Astrocyte of the cerebellum (primary cell): ENCODE measurements at places on chromosomes 7 and 10.

- no peak for DNase-seq
Observed at GRCh38 chr7:52691257-52691656, 344.2 kb upstream of the POM121L12 start.

GRCh38 chr10:45438466-45439090, 64.6 kb downstream of the ALOX5 start:
- DNase-seq: no peak

DNA sequence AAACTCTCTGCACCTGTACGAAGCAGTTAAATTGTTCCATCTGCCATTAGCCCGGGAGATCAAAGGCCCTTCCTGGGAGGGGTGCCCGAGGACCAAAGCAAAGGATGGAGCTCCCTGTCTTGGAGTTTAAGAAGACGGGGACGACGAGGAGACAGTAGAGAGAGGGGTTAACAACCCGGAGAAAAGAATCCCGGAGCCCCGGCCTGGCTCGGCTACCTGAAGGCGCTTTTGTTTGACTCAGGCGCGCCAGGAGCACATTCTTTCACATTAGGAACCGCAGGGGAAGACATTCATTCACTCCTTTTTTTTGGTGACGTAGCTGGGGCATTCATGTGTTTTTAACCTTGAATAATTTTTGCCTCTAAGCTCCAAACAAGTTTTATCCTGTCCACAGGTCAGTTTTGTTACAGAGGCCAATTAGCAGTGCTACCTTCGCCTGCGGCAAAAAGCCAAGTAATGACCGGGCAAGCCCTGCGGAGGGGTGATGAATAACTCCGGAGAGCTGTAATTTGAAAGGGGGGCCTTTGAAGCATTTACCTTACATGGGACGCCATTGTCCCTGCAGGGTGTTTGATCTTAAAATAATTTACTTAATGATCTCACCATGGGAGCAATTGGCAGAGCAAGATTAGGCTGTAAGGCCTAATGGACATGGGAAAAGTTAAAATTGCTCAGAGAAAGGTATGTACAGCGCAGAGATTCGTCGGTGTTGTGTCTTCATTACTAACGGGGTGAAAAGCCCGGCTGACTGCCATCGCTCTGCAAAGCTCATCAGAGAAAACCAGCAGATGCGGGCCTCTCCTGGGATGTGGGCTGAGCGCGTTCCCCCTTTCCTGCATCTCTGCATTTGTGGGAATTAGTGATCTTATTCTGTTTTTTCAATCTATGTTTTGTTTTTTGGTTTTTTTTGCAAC, 258.0 kb upstream of the SP4 start:
- no peak for DNase-seq

DNA sequence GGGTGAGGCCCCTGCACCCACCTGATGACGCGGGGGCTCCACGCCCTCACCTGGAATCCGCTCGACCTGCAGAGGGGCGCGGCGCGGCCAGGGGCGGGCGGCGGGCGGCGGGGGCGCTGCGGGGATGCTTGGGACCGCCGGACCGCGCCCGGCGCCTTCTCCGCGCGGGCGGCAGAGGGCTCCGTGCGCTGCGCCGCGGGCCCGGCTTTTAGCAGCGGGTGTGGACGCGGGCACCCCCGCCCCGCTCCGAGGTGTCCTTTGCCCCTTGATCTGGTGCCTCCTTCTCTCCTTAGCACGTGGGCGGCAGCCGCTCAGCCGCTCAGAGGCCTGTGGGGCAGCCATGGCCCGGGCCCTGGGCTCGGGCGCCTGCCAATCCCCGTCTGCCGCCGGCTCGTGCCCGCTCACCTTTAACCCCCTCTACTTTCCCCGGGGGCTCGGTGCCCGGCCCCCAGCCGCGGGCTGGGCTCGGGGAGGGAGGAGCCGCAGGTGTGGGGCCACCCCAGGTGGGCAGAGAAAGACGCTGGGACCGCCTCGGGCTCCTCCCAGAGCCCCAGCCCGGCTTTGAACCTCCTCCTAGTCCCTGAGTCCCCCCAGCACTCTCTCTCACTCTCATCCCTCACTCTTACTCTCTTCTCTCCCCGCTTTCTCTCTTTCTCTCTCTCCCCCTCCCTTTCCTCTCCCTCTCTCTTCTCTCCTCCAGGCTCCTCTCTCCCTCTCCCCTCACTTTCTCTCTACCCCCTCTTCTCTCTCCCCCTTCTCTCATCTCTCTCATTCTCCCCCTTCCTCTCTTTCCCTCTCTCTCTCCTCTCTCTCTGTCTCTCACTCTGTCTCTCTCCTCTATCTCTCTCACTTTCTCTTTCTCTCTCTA, 19.7 kb upstream of the VPS37D start:
- DNase-seq: no peak

DNA sequence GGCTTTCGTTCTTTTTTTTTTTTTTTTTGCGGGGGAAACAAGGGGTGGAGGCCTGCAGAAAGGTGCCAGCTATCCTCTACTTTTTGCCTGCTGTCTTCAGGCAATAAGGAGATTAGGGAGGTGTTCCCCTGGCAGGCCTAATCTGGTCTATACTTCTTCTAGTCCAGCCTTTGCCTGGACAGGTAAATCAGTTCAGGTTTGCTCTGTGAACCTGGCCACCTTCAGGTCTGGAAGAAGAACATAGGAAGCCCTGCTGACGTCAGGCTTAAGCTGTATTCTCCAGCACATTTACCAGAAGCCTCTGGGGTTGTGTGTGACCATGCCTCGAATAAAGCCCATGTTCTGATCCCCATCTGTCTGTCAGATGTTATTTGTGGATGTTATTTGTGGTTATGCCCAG, 115.4 kb downstream of the SDK1 start:
- DNase-seq: no peak

- no peak for DNase-seq
Observed at GRCh38 chr7:27605689-27606269, 56.9 kb downstream of the HIBADH start.

GRCh38 chr7:100485471-100485876, 1.7 kb downstream of the NYAP1 start:
- no peak for DNase-seq

DNA sequence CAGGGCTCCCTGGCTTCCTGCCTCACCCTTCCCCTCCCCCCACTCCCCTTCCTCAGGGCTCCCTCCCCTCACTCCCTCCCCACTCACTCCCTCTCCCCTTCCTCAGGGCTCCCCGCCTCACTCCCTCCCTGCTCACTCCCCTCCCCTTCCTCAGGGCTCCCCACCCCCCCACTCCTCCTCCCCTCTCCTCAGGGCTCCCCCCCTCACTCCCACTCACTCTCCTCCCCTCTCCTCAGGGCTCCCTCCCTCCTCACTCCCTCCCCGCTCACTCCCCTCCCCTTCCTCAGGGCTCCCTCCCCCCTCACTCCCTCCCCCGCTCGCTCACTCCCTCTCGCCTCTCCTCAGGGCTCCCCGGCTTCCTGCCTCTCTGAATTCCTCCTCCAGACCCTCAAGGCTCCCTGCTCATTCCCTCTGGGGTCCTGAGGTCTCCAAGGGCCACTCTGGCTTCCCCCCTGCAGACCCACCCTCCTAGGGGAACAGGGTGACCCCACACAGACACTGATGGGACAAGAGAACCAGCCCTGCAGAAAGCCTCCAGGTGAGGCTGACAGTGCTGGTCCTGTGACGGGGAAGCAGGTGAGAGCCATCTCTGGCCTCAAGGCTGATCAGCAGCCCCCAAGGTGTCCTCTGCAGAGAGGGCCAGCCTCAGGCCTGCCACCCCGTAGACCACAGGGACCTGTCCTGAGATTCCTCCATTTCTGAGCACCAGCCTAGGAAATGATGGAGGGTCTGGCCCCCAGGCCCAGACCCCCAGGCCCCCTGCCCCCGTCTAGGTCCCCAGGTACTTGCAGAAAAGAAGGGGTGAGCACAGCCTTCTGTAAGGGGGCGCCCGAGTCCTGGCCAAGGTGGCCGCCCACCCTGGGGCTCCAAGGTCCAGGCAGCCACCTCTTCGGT, 47.2 kb downstream of the PWWP2B start:
- DNase-seq: no peak
